ENCODE measurements at places on chromosomes 3 and 15.

DNA sequence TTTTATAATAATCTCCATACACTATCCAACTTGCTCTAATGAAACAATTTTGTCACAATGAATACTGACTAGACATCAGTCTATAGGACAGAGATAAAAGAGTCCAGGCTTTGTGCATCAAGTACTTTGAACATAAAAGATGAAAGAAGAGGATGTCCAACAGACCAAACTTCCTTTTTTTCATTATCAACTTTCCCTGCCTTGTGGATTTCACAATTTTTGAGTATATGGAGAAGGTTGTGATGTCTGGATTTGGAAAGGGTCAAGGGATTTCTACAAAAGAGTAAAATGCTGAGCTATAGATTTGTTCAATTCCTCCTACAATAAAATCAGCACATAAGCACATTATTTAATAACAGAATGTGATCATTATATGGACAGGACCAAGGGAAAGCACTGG lies 25.7 kb downstream of the CD47 start:
- no peak for DNase-seq

- no peak for DNase-seq
These were observed 629 bp downstream of the RPL24 start for GRCh38 chr3:101685870-101686307.

DNA sequence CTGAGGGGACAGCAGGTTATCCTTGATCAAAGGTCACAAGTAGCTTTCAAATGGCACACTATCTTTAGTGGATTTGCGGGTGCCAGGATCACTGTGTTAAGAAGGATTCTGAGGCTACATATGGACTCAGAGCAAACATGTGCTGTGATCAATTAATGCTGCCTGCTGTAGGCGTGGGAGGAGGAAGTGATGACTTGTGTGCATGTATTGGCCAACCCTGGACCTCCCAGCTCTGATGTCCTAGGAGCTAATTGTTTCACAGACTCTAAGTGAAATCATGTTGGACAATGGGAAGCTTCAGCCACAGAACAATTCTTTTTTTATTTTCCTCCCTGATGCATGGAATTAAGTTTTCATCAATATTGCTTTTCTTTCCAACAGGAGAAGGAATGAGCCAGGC lies 24.4 kb downstream of the FAH start:
- no peak for DNase-seq

DNA sequence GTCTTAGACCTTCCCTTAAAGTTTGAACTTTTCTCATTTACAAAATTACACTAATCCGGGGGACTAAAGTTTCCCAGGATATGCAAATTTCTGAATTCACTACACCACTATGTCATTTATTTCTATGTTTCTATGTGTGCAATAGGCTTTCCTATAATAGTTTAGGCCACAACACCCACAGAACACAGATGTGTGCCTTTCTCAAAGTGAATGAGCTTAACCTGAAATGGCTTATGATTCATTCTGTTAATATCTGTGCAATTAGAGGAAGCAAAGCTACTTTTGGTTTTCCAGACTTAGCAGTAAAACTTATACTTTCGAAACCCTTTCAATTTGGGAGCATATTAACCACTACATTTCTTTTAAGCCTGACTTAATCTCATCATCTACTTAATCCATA lies 748.1 kb downstream of the GBE1 start:
- no peak for DNase-seq

- no peak for DNase-seq
These were observed 65.3 kb downstream of the NSMCE3 start for GRCh38 chr15:29204369-29204755.

GRCh38 chr15:64883997-64884511 lies 27.6 kb upstream of the ANKDD1A start:
- DNase-seq, result peak; percentile 63

- DNase-seq, result no peak
These were observed 365.6 kb downstream of the SV2B start for GRCh38 chr15:91465696-91466095.
